ENCODE measurements at places on chromosomes 12 and 14.

DNA sequence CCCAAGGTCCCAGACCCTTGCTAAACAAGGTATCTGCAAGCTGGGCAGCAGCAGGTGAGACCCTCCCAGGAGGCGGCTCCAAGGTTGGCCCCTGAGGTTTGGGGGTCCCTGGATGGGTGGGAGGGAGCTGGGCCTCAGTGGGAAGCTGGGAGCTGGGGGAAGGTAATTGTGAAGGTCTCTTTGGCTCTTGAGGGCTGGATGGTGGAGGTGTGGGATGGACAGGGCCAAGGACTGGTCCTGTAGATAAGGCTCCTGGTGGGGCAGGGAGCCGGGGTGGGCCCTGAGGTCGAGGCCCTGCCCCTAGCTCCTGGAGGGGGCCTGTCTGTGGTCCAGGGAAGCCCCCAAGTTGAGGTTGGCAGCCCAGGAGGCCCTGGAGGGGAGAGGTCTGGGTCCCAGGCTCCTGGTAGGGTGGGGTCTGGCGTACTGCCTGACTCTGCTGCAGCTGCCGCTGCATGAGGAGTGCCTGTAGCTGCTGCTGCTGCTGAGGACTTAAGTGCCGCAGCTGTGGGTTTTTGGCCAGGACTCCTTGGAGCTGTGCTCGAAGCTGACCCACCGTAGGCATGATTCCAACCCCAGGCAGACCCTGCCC is 13.1 kb upstream of the PRKAG1 start:
- DNase-seq: no peak

GRCh38 chr12:98483621-98484503 is 31.5 kb upstream of the TMPO start:
- no peak for DNase-seq

- no peak for DNase-seq
Measured at GRCh38 chr12:110199339-110200123, 75.4 kb downstream of the IFT81 start.

DNA sequence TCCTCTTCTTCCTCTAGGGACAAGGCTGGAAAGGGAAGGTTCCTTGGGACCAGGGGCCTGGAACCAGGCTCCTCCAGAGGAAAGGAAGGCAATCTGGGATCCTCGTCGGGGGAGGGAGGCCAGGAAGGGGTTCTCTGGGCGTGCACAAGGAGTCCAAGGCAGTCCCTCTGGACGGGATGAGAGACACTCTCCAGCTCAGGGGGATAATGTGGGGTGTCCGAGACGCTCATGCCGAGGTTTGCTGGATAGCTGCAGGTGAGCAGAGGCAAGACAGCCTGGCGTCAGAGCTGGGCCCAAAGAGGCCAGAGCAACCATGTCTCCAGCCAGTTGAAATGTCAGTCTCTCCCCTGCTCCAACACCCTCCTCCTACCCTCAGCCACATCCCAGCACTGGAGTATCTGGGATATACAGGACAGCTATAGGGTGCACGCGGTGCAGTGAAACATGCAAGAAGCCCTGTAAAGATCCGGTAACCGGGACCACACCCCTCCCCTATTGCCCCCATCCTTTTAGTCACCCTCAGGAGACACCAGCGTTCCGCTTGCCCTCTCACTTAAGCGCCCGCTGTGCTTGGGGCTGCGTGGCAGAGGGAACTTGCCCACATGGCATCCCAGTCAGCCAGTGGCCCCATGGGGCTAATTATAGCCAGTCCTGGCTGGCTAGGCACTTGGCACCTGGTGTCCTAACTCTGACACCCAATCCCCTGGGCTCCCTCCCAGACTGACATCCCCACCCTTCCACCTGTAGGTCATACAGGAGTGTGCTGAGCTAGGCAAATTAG is at the start of gene KLHL33:
Gene KLHL33 (minus strand): TSS at position 585 of the 781 bp plus-strand sequence. CDS start 355 bp downstream, at position 230.
- DNase-seq: no peak

DNA sequence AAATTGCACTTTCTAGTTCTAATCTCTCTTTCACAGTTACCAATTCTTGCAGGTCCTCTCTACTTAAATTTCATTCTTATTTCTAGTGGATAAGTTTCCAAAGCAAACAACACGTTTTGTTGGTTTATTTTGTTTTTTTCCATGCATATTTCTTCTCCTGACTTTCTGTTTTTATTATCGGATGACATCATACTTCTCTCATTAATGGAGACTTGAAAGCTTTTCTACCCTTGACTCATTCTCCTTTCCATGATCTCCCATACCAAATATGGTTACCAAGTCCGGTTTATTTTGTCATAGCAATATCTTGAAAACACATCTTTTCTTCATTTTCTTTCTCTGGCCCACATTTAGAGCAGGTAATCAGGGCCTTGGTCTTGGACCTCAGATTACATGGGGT is 796.5 kb downstream of the GALC start:
- no peak for DNase-seq

GRCh38 chr14:23556700-23557440 is 799 bp downstream of the THTPA start:
- no peak for DNase-seq

DNA sequence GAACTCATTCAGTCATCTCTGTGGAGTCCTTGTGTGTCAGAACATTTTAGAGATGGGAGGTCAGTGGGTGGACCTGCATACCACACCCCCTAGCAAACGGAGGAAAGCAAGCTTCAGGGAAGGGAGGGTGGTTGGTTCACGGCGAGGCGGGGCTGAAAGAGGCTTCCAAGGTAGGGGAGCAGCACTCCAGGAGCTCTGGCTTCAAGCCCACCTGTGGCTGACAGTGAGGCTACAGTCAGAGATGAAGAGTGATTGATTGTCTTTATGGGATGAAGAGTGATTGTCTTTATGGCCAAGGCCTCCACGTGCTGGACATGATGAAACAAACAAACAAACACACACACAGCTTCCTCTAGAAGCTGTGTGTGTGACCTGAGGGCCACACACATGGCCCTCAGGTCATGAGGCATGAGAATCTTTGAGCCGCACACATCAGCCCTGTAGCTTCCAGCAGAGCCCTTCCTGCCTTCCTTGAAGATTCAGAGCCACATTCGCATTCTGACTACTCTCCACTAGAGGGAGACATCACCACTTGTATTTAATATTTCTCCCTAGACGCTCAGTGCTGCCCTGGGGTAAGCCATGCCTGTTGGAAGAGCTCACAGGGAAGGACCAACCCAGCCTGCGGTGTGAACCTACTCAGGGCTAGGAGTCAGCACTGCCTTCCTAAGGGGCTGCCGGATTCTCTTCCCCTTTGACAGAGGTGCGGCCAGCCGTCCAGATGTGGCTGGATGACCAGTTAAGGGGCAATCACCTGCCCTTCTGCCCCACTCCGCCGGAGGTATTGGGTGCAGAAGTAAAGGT is 54.4 kb upstream of the KCNA1 start:
- DNase-seq: peak; percentile 34

- DNase-seq: peak; percentile 43
Measured at GRCh38 chr12:6638305-6638704, 2.5 kb upstream of the LPAR5 start.

DNA sequence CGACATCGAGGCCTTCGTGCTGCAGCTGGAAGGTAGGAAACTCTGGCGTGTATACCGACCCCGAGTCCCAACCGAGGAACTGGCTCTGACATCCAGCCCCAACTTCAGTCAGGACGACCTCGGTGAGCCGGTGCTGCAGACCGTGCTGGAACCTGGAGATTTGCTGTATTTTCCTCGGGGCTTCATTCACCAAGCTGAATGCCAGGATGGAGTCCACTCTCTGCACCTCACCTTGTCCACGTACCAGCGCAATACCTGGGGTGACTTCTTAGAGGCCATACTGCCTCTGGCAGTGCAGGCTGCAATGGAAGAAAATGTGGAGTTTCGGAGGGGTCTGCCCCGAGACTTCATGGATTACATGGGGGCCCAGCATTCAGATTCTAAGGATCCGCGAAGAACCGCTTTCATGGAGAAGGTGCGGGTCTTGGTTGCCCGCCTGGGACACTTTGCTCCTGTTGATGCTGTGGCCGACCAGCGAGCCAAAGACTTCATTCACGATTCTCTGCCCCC is 1.4 kb downstream of the RIOX1 start:
- no peak for DNase-seq

DNA sequence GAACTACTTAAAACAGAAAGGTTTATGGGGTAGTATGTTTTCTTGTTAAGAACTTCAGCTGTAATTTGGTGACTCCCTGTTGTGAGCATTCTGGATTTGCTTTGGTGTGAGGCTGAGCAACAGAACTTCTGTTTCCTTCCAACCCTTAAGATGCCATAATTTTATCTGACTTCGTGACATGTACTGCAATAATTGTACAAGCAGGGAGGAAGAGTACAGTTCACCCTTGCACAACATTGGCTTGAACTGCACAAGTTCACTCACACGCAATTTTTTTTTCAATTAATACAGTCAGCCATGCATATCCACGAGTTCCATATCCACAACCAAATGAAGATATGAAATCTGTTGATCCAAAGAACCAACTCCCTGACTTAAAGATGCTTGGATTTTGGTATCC is 42.9 kb upstream of the ANKS1B start:
- DNase-seq: no peak

DNA sequence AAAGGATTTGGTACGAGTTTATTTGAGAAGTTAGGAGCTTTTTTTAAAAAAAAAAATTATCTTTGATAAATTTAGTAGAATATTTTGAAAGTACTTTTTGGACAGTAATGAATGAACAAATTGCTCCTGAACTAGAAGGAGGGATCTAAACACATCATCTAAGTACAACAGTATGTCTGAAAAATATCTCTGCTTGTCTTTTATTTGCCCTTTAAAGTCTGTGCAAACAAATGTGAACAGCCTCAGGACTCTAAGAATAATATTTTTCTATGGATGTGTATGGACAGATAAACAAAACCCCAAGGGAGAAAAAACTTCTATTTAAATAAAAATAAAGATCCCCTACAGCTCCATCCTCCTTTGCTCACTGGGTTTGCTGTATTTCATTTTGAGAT is 19.5 kb downstream of the FBXL14 start:
- no peak for DNase-seq

DNA sequence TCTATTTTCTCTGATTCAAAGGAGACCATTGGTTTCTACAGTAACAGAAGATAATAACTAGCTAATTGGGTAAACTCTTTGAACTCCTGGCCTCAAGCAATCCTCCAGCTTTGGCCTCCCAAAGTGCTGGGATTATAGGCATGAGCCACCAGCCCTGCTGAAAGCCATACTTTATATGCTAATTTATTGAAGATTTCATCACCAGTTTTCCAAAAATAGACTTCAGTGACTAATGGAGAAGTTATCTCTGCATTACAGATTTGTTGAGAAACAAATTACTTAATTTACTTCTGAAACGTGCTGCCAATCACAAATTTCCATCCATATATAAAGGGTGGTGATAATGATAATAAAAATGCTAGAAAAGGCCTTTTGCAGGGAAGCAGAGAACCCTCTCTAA is 1758.1 kb upstream of the SEL1L start:
- no peak for DNase-seq

DNA sequence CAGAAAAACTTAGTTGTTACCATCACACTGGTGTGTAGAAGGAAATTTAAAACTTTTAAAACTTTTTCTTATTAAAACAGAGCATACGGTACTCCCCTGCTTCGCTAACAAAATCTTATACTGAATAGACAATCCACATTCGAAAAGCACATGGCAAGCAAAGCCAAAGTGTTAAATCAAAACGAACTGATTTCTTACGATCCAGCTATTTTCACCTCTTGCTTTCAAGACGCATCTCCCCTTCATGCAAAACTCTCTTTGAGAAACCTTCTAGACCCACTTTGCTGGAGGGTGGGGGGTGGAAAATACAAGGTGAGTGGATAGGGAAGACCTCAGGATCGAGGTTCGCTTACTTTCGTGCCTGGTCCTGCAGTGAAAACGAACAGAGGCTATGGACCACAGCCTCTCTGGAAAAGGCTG is 328 bp downstream of the INTS13 start:
- DNase-seq: no peak

GRCh38 chr12:56120158-56120846 is 2.2 kb downstream of the ZC3H10 start:
- DNase-seq: no peak

GRCh38 chr14:29391801-29392200 is 535.8 kb downstream of the PRKD1 start:
- no peak for DNase-seq

- DNase-seq: no peak
Measured at GRCh38 chr12:122537021-122537420, 10.0 kb downstream of the KNTC1 start.

GRCh38 chr12:42360747-42361403 is 34.9 kb downstream of the PPHLN1 start:
- no peak for DNase-seq

DNA sequence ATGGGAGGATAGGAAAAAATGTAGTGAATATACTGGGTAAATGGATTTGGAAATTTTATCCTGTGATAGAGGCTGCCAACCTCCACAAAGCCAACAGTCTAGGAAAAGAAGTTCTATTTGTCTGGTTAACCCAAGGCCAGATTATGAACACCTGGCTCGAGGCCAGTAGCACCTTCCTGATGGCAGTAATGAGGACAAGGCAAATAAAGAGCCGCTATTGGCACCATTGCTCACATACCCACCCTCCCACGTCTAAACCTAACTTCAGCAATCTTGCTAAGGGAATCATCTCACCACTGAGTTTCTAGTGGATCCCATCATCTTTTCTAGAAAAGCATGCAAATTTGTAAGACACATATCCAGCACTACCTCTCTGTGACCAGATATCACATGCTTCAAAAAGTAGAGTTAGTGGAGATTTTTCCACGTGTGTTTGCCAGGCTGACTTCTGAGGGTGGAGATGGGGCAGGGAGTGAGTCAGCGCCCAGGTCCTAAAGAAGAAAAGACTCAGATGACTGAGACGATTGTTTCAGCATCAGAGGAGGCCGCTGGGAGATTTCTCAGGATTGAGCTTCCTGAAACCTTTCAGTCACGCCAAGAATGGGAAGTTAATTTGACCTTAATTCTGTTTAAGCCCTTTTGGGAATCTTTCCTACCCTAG is 362.9 kb downstream of the EMP1 start:
- no peak for DNase-seq

DNA sequence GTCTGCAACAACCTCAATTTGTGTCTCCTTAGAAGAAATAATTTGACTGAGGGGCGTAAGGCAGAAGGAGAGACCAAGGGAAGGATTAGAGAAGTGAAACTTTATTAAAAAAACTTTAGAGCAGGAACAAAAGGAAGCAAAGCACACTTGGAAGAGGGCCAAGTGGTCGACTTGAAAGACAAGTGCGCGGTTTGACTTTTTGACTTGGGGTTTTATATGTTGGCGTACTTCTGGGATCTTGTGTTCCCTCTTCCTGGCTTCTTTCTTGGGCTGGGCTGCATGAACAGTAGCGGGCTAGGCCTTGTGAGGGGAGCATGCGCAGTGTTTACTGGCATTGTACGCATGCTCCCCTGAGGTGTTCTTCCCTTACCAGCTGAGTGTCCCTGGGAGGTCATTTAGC is 369.3 kb upstream of the DCN start:
- DNase-seq: no peak
